Caki2 (cell line): ENCODE measurements at places on chromosomes 5 and 9. TPM values are rescaled to one million over a fixed set of nuclear protein-coding genes. Genes with fewer than 3 reads are reported as not detected.

DNA sequence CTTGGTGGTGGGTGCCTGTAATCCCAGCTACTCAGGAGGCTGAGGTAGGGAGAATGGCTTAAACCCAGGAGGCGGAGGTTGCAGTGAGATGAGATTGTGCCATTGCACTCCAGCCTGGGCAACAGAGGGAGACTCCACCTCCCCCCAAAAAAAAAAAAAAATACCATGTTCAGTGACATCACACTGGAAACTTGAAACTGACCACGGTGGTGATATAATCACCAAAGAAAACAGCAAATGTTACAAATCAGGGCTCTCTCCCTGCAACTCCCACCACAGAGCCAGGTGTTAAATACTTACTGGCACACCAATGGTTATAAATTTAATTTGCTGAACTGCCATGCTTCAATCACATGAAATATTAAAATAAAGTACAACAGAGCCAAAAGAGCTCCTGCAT is 81.4 kb downstream of the ZNF608 start:
- no peak for DNase-seq

- DNase-seq: no peak
Observed at GRCh38 chr9:4048441-4048840, 251.4 kb downstream of the GLIS3 start.

GRCh38 chr5:159963935-159964334 is 45.0 kb upstream of the TTC1 start:
- no peak for DNase-seq

The TEX48 gene
- total RNA-seq: not detected in 2 replicates

The GPR21 gene
- total RNA-seq: not detected in 2 replicates

GRCh38 chr5:143376911-143377813 is 26.3 kb downstream of the NR3C1 start:
- peak; percentile 47 for DNase-seq

GRCh38 chr5:123217173-123217572 is 128.1 kb downstream of the PRDM6 start:
- DNase-seq: no peak

DNA sequence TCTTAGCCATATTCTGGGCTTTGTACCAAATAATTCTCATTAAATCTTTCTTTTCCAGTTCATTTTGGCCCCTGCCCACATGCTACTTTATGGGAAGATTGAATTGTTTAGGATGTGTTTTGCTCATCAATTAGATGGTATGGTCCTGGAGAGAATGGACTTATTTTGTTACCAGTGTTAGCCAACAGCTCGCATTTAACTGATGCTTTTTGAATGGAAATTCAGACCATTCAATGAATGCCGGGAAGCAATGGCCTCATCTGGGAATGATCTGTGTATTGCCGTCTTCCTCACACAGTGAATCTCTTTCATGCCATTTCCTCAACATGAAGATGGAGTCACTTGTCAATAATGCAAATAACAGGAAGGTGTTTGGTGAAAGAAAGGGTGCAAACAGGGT is 370.6 kb upstream of the PIK3R1 start:
- DNase-seq: no peak

The ZNF782 gene
- 1.6 and 5.9 TPM in 2 replicates for total RNA-seq

DNA sequence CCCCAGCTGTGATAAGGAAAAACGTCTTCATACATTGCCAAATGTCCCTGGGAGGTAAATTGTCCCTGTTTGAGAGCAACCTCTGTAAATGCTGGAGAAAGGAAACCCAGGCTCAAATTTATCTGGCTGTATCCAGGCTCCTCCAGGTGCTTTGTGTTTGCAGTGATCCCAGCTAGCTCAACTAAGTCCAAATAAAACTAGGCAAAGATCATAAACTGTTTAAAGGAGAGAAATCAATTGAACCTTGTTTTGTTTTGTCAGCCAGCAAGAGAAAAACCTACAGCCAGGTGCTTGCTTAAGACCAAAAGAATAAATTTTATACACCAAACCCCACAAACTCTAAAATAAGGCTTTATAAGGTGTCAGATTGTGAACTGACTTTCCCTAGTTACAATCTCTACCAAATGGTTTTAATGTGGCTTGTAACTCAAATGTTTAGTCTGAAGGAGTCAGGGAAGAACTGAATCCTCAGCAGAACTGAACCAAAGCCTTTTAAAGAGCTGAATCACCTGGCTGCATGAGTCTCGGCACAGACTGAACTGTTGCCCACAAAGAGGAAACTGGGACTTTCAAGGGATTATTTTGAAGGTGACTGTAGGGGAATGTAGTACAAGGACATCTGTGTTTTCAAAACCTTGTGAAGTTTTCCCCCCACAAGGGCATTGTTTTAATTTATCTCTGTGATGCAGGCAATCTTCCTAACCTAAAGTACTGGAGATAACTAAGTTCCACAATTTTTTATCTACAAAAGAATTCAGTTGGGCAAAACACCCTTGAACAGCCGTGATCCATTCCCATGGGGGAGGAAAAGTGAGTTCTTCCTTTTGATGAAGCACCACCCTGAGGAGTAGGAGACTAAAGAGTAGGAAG is 201.7 kb upstream of the TARS1 start:
- DNase-seq: no peak

DNA sequence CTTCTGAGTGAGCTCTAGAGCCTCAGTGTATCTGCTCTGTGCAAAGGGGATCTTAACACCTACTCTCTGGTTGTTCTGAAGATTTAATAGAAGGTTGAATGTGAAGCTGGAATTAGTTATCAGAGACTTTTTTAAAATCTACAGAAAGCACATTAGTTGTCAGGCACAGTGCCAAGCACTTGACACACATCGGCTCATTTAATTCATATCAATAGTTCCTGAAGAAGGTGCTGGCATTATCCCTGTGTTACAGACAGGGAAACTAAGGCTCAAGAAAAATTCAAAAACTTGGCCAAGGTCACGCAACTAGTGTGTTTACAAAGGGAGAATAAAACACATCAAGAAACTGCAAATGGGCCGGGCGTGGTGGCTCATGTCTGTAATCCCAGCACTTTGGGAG is 80.2 kb downstream of the FGF18 start:
- DNase-seq: no peak

The F2RL1 gene
- total RNA-seq: 10.7 and 11.9 TPM in 2 replicates

- DNase-seq: no peak
Observed at GRCh38 chr5:15717001-15717400, 217.0 kb downstream of the FBXL7 start.

DNA sequence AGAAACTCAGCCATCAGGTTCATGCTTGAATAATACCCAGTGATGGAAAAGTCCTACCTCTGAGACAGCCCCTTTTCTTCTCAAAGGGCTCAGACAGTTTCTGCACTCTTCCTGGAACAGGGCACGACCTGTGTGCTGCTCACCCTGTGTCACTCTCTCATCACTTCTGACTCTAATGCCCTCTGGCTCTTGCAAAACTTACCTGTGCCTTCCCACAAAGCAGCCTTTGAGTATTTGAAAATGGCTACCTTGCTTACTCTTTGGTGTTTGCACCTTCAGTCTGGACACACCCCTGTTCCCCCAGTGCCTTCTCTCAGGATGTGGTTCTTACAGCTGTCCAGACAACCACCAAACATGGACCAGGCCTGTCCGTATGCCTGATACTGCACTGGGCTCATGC is 171.4 kb downstream of the GRIA1 start:
- no peak for DNase-seq

GRCh38 chr5:87210743-87211142 is 56.9 kb upstream of the RASA1 start:
- no peak for DNase-seq

DNA sequence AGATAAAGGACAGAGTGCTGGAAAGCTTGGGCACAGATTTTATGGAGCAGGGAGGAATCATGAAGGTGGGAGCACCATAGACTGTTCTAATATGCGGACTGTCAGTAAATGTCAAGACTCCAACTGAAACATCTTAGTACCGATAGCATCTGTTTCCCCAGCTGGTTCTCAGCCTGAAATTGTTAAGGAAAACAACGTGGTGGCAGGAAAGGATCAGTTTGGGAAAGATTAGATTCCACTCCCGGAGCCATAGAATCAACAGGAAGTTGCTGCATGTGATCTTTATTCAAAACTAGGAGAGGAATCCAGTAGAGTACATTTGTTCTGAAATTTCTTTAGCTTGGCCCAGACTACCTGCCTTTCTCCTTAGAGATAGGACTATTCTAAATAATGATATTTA is 559.1 kb downstream of the CSNK1G3 start:
- DNase-seq: no peak

DNA sequence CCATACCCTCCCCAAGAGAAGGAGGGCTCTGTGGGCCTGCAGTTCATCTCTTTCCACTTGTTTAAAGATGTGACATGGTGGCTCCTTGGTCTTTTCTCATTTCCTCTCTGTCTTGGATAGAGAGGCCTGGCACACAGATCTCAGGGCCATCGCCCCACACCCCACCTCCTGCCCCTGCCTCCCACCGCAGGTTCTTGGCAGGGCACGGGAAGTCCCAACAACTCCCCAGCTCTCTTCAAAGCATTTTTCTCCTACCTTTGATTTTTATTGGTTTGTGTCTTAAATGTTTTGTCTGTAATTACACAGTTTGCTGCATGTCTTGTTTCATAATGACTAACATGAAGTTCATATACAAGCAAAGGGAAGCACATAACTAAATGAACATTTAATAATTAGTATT is 178.5 kb upstream of the MSX2 start:
- no peak for DNase-seq

DNA sequence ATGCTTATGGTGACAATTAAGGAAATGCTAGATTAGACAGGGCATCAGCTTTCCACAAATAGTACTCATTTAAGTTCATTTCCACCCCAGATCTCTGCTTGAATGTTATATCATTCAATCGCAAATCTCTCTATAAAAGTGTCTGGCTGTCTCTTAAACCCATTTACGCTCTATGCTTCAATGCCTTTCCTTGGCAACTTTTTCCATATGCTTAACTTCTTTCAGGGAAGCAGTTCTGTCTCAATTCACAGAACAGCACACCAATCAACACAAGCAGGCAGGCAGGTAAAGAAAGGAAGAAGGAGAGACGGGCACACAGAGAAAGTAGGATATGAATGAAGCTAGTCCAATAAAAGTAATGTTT is 243.1 kb downstream of the DENND1A start:
- DNase-seq: no peak

The SELENOP gene
- total RNA-seq: not detected in 2 replicates

GRCh38 chr5:60497706-60498500 is 202.1 kb downstream of the DEPDC1B start:
- DNase-seq: no peak

- no peak for DNase-seq
Observed at GRCh38 chr5:138508958-138509357, 34.1 kb downstream of the ETF1 start.

DNA sequence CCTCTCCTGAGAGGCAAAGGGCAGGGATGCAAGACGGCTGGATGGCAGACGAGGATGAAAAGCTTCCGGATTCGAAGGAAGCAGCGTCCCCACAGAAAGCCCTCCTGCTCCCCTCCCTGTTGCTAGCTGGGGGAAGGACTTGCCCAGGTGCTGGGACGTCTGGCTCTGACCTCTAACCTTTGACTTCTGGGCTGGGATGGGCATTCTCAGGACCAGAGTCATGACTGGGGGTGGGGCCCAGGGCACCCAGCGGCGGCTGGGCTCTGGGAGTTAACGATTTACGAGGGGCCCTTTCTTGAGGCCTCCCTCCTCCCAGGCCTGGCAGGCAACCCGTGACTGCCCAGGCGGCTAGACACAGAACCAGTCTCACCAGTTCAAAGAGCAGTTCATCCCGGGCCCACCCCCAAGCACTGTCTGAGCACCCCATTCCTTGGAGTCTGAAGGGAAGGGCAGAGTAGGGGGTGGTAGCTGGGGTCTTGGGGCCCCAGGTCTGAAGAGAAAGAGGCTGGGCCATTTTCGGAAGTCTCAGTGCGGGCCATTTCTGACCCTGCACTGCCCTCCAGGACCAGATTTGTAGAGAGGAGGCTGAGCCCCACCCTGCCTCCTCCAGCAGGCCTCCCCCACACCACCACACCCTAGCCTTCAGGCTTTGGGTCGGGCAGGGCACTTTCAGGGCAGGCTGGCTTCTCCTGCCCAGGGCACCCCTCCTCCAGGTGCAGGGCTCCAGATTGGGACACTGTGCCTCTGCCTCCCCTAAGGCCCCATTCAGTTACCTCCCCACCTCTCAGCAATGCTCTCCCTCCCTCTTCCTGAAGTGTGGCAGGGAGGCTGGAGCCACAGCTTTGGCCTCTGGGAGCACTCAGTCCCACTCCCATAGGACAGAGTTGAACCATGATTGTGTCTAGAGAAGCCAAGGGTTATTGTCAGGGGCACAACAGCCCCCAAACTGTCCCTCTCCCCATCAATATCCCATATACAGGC is 5.0 kb upstream of the CXXC5 start:
- peak; percentile 77 for DNase-seq

The NR2F1-AS1 gene
- 0.67 TPM in 1 of 2 replicates, not detected in the other for total RNA-seq

The PCDHGC4 gene
- not detected in 2 replicates for total RNA-seq

GRCh38 chr5:107381189-107381856 is 289.4 kb downstream of the EFNA5 start:
- peak; percentile 71 for DNase-seq

The CCDC171 gene
- 0.14 and 0.47 TPM in 2 replicates for total RNA-seq

The FOXD4L5 gene
- total RNA-seq: not detected in 2 replicates

DNA sequence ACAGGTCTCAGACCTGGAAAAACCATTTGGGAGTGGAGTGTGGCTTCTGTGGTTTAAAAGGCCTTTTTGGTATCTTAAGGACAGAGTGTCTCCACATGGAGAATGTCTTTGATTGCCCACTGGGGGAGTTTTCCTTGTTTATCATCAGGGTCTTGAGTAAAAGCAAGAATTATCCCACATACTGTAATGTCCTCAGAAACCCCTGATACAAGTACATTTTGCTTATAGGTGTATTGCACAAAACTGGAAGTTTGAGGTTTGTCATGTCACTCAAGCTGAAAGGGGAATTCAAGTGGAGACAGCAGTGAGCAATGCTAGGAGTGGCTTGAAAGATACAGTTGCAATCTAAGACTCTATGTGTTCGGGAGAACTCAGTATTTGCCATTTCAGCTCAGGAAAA is 62.7 kb upstream of the GRAMD2B start:
- DNase-seq: no peak

The SLC6A7 gene
- total RNA-seq: not detected in 2 replicates

GRCh38 chr5:56164376-56164775 is 68.8 kb downstream of the ANKRD55 start:
- no peak for DNase-seq

- DNase-seq: no peak
Observed at GRCh38 chr5:159316519-159317383, 13.5 kb downstream of the IL12B start.

The SGCD gene
- total RNA-seq: not detected in 2 replicates

The ROPN1L gene
- 3.2 and 3.6 TPM in 2 replicates for total RNA-seq

DNA sequence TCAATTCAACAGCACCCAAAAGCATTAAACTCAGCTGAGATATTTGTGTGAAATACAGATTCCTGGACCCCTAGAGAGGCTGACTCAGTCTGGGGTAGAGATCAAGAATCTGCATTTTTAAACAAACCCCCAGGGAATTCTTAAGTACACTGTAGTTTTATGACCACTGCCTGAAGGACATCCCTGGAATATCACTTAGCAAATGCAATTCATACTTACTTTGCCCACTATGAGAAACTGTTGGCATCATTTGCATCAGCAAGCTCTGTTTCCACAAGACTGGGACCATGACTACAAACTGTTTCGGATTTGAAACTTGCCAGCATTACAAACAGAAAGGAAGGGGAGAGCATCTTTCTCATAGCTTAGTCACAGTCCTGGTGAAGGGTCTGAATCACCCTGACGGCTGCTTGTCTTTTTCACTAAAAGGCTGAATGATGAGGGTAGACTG is 63.7 kb downstream of the MLLT3 start:
- DNase-seq: peak; percentile 85

The PTGES gene
- total RNA-seq: 44.9 and 54.4 TPM in 2 replicates
